ENCODE measurements at places on chromosomes 2 and 18. TPM values are rescaled to one million over a fixed set of nuclear protein-coding genes. Genes with fewer than 3 reads are reported as not detected.

CDK15 gene
- total RNA-seq: 6.6 TPM

MC4R gene
- total RNA-seq: not detected

POTEF gene
- not detected for total RNA-seq

PLGLB1 gene
- 1.8 TPM for total RNA-seq

STEAP3 gene
- 18.2 TPM for total RNA-seq

NYAP2 gene
- not detected for total RNA-seq

UPP2 gene
- not detected for total RNA-seq

COBLL1 gene
- 8.0 TPM for total RNA-seq

C1QL2 gene
- not detected for total RNA-seq

SLC9A4 gene
- under 0.01 TPM for total RNA-seq

HS6ST1 gene
- total RNA-seq: 30.0 TPM

PLEK gene
- 1.1 TPM for total RNA-seq

HOXD1 gene
- not detected for total RNA-seq

UGT1A8 gene
- total RNA-seq: 0.71 TPM

PSTPIP2 gene
- 5.7 TPM for total RNA-seq

RMDN2 gene
- total RNA-seq: 7.9 TPM

SCYGR2 gene
- not detected for total RNA-seq

MARCO gene
- not detected for total RNA-seq

CHST9 gene
- not detected for total RNA-seq

WNT10A gene
- total RNA-seq: not detected

CCDC74B gene
- total RNA-seq: 6.5 TPM

SMC6 gene
- total RNA-seq: 18.3 TPM
